ENCODE measurements at places on chromosomes 1 and 21.

GRCh38 chr1:170854677-170855076 lies 80.7 kb upstream of the MROH9 start:
- DNase-seq: no peak

GRCh38 chr1:204176049-204176448 lies 9.9 kb upstream of the REN start:
- no peak for DNase-seq

GRCh38 chr1:3292051-3292722 lies 162.3 kb upstream of the ARHGEF16 start:
- no peak for DNase-seq

DNA sequence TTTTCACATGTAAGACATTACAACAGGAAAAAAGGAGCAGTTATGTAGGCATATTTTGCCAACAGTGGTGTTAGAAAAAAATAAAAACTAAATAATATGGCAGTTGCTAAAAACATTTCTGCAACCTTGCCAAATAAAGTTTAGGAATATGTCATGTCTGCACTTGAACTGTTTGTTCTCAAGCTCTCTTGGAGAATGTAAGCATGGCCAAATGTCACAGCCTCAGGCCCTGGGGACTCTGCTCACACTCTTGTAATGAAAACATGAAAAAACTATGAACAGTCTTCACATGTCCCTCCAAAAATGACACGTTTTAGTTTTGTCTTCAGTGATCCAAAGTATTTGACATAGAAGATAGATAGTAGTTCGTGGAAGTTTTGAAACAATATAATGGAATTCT lies 753.3 kb downstream of the LTN1 start:
- no peak for DNase-seq

DNA sequence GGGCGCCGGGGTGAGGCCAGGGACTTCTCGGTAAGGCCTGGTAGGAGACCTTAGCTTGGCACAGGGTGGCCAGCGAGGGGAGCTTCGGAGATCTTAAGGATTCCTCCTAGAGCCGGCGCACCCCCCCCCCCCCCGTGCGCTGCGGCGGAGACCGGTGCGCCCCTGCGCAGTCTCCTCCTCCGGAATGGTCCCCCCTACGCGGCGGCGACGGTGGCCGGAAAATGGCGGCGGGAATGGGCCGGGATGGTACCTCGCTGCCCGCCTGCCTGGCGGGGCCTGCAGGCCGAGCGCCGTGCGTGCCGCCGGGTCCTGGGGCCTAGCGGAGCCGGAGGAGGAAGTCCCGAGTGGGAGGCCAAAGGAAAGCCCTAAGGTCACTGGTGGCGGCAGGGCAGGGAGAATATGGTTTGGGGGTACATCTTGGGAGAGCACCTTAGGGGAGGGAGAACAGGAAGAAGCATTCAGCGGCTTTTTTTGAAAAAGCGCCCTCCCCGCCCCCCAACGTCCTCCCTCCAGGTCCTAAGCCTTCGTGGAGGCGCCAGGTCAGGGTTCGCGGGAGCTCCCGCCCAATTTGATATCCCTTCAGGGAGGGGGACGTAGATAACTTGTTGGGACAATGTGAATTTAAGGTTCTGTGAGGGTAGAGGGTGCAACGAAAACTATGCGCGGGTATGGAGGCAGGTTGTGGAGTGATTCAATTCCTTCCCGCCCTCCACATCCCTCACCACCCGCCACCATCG lies 429 bp downstream of the SRRM1 start:
- no peak for DNase-seq

GRCh38 chr1:40633931-40634376 lies 31.5 kb downstream of the RIMS3 start:
- no peak for DNase-seq

DNA sequence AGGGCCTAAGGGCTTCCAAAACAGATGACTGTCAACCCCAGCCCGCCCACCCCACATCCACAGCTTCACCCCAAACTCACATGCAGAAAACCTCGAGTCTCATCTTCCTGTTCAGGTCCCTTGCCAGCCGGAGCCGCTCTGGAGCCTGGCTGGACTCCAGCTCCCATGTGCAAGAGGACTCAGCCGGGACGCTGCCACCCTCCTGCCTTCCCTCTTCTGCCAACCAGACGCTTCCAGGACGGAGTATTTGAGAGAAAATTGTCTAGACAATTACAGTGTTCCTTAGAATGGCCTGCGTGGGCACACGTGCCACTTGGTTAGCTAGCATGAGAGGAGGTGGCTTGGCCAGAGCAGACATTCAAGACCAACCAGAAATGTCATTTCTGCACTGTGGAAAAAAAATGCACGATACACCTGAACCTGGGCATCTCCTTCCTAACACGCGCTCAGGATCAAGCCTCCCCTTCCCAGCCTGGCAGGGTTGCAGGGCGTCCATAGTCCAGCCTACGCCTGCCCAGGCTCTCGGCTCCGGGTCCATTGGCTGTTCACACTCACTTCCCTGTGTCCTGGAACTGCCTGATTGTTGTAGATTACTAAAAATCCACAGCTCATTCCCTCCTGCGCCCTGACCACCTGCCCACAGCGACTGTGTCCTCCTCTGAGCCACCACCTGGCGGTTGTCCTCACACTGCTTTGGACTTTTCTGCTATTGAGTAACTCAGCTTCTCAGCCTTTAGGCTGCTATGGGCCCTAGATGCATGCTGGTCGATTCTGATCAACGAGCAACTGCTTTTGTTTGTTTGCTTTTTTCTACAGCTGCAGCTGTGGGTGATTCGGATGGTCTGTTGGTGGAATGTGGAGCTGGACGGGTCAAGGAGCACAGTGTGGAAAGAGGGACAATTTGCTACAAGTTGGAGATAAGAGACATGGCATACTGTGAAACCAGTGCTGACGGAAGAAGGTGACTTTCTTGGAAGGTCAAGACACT lies at the start of gene CLDN14:
Gene CLDN14, minus strand, starts transcription at position 708 of the 988 bp plus-strand sequence. CDS start 18,427 bp downstream, outside the sequence.
- DNase-seq: no peak

DNA sequence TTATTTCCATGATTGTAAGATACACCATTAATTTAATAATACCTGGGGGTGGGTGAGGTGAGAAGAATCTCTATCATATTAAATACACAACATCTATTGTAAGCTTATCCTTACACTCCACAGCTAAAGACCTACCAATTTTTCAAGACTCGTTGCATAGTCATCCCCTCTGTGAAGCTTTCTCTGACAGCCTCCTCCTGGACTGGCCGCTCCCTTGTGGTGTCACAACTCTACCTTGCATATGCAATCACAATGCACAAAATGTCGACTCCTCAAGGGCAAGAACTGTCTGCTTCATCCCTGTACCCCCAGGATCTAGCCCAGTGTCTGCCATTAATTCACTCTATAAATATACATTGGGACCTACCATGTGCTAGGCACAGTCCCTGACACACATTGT lies 2.4 kb upstream of the PTGFRN start:
- DNase-seq: no peak

DNA sequence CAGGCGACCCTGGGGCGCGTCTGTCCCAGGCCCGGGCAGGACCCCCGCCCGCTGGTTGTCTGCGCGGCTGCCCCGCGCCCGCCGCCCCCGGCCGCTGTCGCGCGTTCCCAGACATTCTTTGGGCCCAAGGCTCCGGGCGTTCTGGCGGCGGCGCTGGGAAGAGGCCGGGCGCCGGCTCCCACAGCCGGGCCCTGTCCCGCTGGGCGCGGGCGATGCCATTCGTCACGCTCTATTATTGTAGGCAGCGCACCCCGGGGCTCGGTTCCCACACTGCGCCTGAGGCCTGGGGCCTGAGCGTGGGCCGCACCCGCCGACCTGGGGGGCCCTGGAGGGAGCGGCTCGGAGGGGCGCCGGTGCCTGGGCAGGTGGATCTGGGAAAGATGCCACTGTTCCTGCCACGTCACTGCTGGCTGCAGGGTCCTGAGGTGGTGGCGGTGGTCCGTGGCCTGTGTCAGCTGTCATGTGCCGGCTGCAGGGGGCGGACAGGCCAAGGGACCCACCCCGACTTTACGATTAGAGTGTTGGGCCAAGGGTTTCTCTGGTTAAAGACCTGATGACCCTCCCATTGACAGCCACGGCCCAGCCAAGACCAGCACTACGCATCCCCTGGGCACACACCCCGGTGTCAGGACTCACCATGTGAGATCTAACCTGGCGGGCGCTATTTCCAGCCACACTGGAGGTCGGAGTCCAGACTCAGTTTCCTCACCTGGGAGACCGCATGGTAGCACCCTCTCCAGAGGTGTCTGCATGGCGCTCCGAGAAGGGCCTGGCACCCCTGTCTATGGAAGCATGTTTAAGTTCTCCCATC lies 55.1 kb upstream of the ADARB1 start:
- no peak for DNase-seq

DNA sequence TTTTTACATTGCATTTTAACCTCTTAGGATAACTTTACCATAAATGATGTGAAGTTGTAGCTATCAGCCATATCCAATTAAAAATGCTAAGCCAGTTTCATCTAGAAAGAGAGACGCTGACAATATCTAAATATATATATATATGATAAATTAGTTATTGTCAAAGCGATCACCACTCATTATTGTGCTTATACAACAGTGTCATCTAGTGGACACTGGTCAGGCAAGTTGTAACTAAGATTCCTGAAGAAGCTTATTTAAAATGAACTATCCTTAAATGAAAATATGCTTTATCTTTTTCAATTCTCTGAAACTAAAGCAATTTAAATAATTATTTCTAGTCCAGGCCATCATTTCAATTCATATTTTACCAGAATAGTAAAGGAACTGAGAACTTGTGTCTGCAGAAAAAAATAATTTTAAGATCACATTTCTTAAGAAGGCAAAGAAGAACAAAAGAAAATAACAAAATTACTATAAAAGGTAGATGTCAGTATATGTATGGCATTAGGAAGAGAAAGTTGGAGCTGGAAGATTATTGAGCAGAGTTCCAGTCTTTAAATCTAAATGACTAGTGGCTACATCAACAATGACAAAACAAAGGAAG lies 193.3 kb upstream of the SNX7 start:
- DNase-seq: no peak
